ENCODE measurements at places on chromosomes 3 and 15.
A peak's percentile ranks its signal among the peaks of the same experiment; 100 is the strongest.

DNA sequence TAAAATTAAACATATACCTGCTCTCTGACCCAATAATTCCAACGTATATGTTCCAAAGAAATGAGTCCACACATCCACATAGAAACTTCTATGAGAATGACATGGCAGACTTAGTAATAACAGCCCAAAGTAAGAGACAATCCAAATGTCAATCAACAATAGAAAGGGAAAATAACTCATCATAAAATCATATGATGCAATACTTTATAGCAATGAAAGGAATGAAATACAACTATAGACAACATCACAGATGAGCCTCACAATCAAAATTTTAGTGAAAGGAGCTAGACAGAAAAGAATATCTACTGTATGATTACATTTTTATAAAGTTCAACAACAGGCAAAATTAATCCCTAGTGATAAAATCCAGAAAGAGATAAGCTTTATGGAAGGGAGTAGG, 23.6 kb upstream of the KCNH8 start:
- no peak for DNase-seq

DNA sequence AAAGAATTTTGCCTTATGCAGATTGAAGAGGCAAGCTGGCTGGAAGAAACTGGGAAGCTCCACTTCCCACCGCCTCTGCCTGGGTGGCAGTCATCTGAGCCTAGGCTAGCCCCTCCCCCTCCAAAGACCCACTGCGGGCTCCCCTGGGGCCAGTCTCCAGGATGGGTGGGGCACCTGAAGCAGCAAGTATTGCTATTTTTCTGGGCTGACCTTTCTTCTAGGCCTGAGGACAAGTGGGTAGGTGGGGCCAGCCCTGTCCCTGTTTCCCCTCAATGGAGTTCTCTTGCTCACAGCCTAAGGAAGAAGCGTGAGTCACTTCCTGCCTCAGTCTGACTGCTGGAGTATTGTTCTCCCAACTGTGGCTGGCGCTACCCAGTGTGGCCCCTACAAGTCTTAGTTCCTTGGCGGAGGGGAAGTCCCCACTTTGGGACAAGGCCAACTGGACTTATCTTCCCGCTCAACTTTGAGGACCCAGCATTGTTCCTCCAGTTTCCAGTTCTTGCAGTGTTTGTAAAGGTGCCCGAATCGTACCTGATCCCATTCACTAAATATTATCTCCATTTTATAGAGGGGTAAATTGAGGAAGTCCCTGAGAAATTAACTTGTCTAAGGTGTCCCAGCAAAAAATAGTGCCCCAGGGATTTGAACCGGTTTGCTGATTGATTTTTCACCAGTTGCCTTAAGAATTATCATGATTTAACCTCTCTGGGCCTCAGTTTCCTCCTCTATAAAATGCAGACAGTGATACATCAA, 1.4 kb downstream of the FURIN start:
- peak; percentile 76 for DNase-seq

GRCh38 chr3:22585911-22586310, 617.2 kb upstream of the UBE2E2 start:
- no peak for DNase-seq

DNA sequence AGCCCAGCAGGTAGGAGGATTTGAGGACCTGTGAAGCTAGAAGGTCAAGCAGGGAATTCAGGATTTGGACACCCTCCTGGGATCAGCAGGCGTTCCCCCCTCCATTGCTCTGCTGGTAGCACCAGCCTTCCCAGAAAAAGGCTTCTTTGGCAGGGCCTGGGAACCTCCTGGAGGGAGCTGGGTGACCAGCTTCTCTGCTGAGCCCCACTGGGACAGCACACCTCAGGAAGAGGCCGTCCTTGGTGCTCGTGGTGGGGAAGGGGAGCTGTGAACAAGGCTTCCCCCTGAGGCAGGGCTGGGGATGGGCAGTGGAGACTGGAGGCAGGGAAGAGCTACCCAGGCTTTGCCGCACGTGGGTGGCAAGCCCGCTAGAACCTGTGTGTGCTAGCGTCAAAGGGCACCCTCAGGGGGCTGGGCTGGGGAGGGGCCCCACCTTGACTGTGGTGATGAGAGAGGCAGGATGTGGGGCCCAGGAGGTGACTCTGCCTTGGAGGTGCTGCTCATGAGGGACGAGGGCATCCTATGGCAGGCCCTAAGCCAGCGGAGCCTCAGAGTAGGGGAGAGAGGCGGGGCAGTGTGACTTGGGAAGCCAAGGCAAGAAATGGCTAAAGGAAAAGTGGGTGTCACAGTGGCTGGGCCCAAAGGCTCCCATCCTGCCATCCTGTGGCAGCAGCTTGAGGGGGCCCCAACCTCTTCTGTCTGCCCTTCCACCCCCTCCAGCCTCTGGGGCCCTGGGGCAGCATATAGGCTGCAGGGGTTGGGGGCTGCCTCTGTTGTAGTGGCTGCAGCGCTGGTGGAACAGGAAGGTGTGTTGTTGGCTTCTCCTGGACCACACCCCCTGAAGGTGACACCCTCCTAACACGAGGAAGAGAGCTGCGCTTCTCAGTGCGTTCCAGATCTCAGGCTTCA, 20.7 kb downstream of the KLF13 start:
- peak; percentile 91 for DNase-seq

DNA sequence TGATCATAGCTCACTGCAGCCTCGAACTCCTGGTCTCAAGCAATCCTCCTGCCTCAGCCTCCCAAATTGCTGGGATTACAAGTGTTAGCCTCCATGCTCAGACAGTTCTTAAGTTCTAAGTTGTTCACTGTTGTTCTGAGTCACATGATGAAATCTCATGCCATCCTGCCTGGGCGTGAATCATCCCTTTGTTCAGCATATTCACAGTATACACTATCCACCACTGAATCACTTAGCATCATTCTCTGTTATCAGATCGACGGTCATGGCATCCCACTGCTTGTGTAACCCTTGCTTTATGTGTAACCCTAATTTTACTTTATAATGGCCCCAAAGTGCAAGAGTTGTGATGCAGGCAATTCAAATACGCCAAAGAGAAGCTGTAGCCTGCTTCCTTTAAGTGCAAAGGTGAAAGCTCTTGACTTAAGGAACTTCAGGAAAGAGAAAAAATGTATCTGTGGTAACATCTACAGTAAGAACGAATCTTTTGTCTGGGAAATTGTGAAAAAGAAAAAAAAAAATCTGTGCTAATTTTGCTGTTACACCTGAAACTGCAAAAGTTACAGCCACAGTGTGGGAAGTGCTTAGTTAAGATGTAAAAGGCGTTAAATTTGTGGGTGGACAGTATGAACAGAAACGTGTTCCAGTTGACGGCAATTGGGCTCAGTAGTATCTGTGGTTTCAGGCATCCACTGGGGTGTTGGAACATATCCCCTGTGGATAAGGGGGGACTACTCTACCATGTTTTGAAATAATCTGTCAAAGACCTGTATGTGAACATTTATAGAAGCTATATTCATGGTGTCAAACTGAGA, 80.6 kb downstream of the PCOLCE2 start:
- peak; percentile 22 for DNase-seq

GRCh38 chr3:42101048-42101447, 9.9 kb downstream of the TRAK1 start:
- no peak for DNase-seq

- no peak for DNase-seq
Observed at GRCh38 chr3:122621112-122621511, 43.7 kb downstream of the PARP15 start.

DNA sequence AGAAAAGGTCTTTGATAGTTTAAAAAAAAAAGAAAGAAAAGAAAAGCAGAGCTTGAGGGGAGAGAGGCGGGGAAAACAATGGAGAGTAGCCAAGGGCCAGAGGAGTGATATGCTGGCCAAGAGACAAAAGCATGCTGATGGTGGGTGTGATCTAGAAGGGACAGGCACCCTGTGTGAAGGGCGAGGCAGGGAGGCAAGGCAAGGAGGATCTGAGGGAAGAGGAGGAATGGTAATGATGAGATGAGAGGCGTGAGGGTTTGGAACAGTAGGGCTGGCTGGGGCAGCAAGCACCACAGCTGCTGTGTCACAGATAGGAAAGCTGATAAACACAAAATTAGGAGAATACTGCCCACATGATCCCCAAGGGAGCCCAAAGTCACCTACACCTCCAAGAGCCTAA, 65.5 kb downstream of the LARS2 start:
- no peak for DNase-seq

DNA sequence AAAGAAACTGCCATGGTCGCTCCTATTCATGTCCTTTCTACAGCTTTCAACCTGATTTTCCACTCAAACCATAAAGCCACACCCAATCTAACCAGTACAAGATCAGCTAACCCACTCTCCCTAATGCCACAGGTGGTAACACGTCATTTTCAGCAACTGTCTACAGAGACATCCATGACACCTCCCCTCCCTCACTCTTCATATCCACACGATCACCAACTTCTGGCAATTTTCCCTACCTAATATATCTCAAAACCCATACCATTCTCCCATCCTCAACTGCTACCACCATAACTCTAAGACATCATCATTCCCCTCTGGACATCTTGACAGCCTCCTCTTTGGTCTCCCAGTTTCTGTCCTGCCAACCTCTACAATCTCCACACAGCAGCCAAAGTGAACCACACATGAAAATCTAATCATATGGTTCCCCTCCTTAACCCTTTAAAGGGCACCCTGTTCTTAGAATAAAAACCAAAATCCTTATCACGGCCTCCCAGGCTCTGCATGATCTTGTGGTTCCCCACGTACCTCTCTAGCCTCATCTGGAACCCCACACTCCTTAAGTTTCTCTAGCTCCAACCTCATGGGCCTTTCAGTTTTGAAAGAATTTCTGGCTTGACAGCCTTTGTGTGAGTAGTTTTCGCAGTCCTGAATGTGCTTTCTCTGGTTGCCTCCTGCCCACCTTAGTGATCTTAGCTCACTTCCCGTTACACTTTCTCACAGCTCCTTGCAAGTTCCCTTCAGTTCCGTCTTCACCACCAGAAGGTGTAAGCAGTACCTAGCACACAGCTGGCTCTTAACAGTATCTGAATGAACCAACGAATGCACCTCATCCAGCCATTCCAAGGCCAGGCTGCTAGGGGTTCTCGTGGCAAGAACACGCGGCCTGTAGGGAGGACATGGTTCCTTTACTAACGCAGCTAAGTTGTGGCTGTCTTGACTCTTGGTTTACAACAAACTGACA, 33.4 kb downstream of the SPINK8 start:
- DNase-seq, result peak; percentile 64

DNA sequence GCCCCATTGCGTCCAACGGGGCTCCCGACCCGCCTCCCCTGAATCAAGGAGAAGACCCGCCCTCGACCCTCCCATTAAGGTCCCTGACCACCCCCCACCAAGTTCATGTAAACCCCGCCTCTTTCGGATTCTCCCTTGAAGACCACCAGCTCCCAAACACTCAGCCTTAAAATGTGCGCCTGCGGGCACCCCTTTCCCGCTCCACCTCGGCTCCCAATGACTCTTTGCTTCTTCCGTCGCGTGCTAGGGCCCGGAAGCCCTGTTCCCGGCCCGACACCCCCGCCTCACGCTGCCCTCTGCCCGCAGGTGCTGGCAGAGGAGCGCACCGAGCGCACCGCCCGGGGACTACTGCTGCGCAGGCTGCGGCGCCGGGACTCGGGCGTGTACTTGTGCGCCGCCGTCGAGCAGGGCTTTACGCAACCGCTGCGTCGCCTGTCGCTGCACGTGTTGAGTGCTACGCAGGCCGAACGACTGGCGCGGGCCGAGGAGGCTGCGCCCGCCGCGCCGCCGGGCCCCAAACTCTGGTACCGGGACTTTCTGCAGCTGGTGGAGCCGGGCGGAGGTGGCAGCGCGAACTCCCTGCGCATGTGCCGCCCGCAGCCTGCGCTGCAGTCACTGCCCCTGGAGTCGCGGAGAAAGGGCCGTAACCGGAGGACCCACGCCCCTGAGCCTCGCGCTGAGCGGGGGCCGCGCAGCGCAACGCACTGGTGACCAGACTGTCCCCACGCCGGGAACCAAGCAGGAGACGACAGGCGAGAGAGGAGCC, 2.7 kb upstream of the LSMEM2 start:
- peak; percentile 45 for DNase-seq

DNA sequence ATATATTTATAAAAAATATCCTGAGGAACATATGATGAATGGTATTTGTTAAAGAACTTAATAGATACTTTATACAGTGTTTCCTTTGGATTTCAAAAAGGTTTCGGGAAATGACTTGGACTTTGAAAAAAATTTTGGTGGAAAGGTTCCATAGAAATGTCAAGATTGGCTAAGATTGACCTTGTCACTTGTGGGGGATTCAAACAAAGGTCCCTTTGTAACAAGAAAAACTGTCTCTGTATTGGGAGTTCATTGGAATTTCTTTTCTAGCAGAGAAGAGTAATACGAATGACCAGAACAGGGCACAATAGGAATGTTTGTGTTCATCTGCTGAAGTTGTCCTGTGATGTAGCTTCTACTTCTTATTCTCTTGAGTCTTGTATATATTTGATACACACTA, 43.2 kb downstream of the ARHGEF26 start:
- DNase-seq, result no peak

- DNase-seq, result no peak
Observed at GRCh38 chr3:45398178-45398577, 9.8 kb downstream of the LARS2 start.

DNA sequence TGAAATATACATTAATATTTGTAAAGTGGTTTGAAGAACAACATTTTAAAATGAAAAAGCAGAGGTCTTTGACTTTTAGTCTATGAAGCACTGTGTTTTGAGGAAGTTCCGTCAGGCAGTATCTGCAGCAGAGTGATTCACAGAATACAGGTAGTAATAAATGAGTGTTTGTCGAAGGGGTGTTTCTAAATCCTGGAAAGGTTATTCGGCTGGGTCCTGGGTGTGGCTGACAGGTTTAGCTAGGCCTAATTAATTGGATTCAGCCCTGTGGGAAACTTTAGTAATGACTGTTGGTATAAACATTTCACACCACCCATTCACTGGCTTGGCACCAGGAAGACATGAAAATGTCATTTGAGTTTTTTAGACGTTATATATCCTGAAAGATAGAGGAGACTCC, 51.3 kb downstream of the TIPARP start:
- DNase-seq, result no peak

DNA sequence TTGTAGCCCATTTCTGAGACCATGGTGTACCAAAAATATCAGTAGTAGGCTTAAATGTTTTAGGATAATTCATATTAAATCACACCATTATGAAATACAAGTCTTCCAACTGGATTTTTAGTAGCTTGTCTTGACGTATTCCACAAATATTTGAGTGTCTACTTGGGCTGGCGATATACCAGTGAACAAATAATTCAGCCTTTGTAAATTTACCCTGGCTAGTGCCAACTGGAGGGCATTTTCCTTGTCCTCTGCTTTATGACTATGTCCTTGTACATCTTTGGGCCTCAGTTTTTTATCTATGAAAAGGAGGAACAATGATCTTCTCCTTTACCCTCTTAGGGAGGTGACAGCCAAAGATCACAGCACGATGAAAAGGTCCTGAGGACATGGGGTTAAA, 114.8 kb downstream of the FRMD4B start:
- no peak for DNase-seq

GRCh38 chr3:16794257-16794656, 90.5 kb upstream of the PLCL2 start:
- DNase-seq, result no peak

GRCh38 chr3:13231781-13232666, 158.8 kb upstream of the IQSEC1 start:
- DNase-seq, result no peak

- DNase-seq, result no peak
Observed at GRCh38 chr3:153752405-153753027, 368.7 kb upstream of the ARHGEF26 start.
